Fibroblast of villous mesenchyme (primary cell): ENCODE measurements at places on chromosomes 12 and 14. TPM values are rescaled to one million over a fixed set of nuclear protein-coding genes. Genes with fewer than 3 reads are reported as not detected.
A peak's percentile ranks its signal among the peaks of the same experiment; 100 is the strongest.

- DNase-seq: no peak
These were observed 91.4 kb downstream of the PLEKHA5 start for GRCh38 chr12:19220852-19221466.

DNA sequence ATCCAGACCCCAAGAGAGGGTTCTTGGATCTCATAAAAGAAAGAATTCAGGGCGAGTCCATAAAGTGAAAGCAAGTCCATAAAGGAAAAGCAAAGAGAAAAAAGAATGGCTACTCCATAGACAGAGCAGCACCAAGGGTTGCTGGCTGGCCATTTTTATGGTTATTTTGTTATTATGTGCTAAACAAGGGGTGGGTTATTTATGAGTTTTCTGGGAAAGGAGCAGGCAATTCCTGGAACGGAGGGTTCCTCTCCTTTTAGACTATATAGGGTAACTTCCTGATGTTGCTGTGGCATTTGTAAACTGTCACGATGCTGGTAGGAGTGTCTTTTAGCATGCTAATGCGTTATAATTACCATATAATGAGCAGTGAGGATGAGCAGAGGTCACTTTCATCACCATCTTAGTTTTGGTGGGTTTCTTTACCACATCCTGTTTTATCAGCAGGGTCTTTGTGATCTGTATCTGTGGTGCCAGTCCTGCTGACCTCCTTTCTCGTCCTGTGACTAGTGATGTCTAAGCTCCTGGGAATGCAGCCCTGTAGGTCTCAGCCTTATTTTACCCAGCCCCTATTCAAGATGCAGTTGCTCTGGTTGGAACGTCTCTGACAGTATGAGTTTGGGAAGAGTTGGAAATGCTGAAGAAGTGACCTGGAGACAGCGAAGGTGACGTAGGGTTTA, 100.5 kb downstream of the ZNF664 start:
- DNase-seq: peak; percentile 24

- DNase-seq: peak; percentile 94
These were observed 228.1 kb downstream of the CHST11 start for GRCh38 chr12:104684884-104685283.

DNA sequence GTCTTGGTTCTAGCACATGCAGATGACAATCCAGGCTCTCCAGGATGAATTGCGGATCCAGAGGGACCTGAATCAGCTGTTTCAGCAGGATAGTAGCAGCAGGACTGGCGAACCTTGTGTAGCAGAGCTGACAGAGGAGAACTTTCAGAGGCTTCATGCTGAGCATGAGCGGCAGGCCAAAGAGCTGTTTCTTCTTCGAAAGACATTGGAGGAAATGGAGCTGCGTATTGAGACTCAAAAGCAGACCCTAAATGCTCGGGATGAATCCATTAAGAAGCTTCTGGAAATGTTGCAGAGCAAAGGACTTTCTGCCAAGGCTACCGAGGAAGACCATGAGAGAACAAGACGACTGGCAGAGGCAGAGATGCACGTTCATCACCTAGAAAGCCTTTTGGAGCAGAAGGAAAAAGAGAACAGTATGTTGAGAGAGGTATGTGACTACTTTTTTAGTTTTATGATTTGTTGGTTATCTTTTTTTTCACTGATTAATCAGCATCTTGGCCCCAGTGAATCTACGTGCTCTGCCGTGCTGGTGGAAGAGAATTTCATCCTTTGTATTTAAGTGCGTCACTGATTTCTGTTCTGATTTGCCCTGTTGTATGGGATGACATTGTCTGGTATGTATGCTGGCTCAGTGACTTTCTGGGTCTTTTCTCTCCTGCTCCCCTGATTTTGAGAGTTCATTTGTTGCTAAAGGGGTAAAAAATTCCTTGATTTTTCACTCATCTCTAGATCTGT, 92.3 kb downstream of the ERC1 start:
- DNase-seq: no peak

Gene KLRB1
- total RNA-seq: not detected in 2 replicates

GRCh38 chr14:92631098-92631497, 117.3 kb downstream of the LGMN start:
- DNase-seq: no peak

- DNase-seq: no peak
These were observed 78.0 kb upstream of the SSTR1 start for GRCh38 chr14:38129705-38130104.

- no peak for DNase-seq
These were observed 68.8 kb downstream of the CD163L1 start for GRCh38 chr12:7375145-7375543.

DNA sequence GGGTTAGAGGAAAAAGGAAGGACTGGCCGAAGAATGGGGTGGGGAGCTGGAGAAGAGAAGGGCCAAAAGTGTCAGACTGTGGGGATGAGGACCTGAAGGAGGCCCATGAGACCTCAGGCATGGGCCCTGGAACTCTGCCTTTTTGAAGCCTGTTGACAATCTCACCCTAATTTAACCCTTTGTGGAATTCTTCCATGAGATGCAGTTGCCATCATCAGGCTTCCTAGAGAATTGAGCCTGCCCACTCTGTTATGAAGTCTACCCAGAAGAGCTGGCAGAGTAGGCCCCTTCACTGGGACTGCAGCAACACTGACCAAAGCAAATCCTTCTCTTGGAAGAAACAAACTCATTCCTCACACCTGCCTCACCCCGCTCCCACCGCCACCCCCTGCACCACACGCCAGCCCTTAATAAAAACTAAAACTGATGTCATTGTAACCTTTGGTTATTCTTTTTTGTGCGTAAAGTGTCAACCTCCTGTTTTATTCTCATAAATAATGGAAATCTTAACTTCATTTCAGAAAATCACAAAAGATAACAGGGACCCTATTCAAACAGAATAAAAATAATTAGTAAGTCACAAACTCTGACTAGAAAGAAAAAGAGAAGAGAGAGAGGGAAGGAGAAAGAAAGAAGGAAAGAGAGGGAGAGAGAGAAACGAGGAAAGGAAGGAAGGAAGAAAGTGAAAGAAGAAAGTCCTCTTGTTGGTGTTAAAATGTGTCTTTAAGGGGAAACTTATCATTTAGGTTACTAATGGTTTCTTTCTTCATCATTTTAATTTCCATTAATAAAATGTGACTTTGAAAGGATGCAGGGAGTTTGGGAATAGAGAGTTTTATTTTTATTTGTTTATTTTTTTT, 61.3 kb downstream of the CRADD start:
- DNase-seq: no peak

DNA sequence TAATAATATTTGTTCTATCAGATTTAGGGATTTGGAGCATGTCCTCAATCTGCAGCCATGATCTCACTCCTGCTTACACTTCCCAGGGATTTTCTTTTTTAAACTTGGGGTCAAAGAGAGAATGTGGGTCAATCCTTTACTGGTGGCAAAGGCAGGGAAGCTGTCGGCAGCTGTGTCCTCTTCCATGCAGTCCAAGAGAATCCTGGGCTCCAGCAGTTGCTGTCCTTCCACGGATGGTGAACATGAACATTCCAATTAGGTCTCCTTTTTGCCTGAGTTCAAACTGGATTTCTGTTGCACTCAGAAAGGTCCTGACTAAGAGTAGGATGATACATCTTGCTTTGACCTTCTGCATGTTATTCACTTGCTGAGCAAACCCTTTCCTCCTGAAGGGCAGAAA, 73.9 kb downstream of the ARL6IP4 start:
- no peak for DNase-seq

- peak; percentile 86 for DNase-seq
These were observed 111.0 kb downstream of the BEGAIN start for GRCh38 chr14:100476012-100476822.

Gene PIWIL1
- not detected in 2 replicates for total RNA-seq

DNA sequence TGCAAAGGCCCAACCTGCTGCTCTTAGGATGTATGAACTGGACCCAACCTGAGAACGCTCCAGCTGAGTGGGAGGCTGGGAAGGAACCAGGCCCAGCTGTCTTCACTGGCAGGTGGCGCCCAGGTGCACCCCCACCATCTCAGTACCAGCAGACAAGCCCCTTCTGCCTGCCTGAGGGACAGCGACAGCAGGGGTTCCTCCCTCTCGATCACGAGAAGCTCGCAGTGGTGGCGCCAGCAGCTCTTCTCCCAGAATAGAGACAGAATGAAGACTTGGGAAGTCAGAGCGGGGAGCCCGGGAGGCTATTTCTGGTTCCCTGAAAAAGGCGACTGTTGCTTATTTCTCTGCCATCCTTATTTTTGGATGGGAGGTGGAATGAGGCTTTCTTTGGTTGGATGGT, 46.5 kb downstream of the CHGA start:
- DNase-seq: no peak

Gene COQ6
- 16.4 and 20.3 TPM in 2 replicates for total RNA-seq

- no peak for DNase-seq
These were observed 30.4 kb downstream of the CHST11 start for GRCh38 chr12:104486943-104487819.

Gene TMEM52B
- total RNA-seq: 3.5 and 17.7 TPM in 2 replicates

Gene TSPAN11
- total RNA-seq: 0.32 and 0.43 TPM in 2 replicates

Gene DCN
- 125 and 258 TPM in 2 replicates for total RNA-seq

Gene RERG
- under 0.01 and 0.64 TPM in 2 replicates for total RNA-seq

Gene LRP1-AS
- not detected in 2 replicates for total RNA-seq

Gene SIX1
- total RNA-seq: under 0.01 and 0.64 TPM in 2 replicates

DNA sequence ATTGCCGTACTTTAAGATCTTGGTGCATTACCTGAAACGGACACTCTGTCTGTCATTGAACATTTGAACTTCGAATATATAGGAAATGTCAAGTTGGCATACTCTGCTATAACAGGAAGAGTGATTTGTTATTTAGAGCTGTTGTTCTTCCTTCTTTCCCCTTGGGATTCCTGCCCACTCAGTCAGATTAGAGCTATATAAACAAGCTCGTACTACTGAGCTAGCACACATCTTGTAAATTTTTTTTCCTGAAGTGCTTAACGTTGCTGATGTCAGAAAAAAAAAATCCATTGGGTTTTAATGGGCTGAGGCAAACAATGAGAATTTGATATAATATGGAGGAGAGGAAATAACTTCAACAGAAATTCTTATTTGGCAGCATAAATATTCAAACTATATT, 26.8 kb downstream of the RGS6 start:
- DNase-seq: no peak

Gene NGB
- total RNA-seq: not detected in 2 replicates

- no peak for DNase-seq
These were observed 98.9 kb downstream of the BTG1 start for GRCh38 chr12:92046557-92047392.

Gene CLEC14A
- 2.2 and 2.3 TPM in 2 replicates for total RNA-seq

Gene PTHLH
- total RNA-seq: 1.3 and 1.6 TPM in 2 replicates

- DNase-seq: peak; percentile 28
These were observed 94.4 kb downstream of the CRACR2A start for GRCh38 chr12:3658327-3659163.

DNA sequence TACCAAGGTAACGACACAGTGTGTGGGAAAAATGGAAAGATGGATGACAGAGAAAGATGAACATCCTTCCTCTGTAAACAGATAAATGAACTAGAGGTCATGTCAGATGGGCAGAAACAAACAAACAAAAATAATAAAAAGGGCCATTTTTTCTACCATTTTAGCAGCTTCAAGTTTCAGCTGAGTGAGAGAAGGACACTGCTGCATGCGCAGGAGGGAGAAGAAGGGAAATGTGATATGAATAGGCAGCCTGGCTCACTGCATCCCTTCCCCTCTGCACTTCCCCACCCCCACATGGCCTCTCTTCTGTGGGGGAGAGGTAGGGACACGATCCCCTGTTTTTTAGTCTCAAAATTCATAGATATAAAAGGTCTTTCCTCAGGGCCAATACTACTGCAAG, 492.0 kb downstream of the NELL2 start:
- no peak for DNase-seq

- no peak for DNase-seq
These were observed at the start of gene KLRB1 for GRCh38 chr12:9607716-9608115. Gene KLRB1, minus strand, starts transcription at chr12:9607916. Its CDS starts 77 bp downstream, at chr12:9607839.

- no peak for DNase-seq
These were observed 283.7 kb downstream of the FBXL14 start for GRCh38 chr12:1310653-1311052.

Gene CLEC1B
- under 0.01 TPM in 1 of 2 replicates, not detected in the other for total RNA-seq

GRCh38 chr12:3141339-3142321, 64.5 kb downstream of the TSPAN9 start:
- no peak for DNase-seq

DNA sequence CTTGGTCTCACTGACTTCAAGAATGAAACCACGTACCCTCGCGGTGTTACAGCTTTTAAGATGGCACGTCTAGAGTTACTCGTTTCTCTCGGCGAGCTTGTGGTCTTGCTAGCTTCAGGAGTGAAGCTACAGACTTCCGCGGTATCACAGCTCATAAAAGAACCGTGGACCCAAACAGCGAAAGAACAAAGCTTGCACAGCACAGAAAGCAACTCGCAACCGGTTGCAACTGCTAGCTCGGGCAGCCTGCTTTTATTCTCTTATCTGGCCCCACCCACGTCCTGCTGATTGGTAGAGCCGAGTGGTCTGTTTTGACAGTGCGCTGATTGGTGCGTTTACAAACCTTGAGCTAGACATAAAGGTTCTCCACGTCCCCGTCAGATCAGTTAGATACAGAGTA, 4.2 kb upstream of the CLEC4C start:
- no peak for DNase-seq

Gene STX2
- 41.9 and 58.3 TPM in 2 replicates for total RNA-seq

- no peak for DNase-seq
These were observed 9.7 kb downstream of the TPH2 start for GRCh38 chr12:71948390-71948789.

DNA sequence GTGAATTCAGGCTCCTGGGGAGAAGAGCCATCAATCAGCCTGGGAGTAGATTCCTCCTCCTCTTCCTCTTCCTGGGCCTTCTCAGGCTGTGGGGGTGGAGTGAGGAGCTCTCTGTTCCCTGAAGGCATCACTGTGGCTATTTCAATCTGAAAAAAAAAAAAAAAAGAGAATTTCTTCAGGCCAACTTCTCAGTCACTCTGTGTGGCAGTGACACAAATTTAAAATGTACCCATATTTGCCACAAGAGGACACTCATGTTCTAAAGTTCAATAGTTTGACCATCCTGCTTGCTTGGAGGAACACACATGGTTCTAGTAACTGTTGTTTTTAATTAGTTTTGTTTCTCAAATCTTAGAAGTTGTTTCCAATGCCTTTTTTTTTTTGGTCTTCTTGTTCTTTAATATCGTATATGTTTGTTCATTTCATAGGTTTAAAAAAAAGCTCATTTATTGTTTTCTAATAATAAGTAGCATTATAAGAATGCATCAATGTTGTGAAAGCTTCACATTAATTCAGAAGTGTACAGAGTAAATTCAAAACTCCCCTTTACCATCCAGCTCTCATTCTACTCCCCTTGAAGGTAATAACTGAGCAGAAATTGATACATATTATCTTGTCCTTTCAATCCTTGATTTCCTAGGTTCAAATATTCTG, 23.3 kb upstream of the CCER1 start:
- DNase-seq: peak; percentile 82

DNA sequence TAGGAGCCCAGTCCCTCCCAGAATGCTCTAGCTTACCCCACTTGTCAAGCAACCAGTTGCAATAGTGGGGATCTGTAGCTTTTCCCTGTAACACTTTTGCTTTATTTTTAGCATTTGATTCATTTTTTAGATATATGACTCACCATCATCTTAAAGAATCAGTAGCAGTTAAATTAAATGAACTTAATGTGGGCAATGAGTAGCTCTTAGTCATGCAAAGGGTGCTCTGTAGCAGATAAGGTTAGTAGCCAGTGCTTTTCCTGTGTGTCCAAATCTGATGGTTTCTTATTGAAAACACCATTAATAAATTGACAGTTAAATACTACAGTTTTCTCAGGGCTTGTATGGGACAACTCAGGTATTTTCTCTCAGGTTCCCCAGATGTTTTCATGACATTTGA, 311.8 kb downstream of the RERGL start:
- DNase-seq: no peak
